T-helper 17 cell (primary cell): ENCODE measurements at places on chromosomes 4 and X.

DNA sequence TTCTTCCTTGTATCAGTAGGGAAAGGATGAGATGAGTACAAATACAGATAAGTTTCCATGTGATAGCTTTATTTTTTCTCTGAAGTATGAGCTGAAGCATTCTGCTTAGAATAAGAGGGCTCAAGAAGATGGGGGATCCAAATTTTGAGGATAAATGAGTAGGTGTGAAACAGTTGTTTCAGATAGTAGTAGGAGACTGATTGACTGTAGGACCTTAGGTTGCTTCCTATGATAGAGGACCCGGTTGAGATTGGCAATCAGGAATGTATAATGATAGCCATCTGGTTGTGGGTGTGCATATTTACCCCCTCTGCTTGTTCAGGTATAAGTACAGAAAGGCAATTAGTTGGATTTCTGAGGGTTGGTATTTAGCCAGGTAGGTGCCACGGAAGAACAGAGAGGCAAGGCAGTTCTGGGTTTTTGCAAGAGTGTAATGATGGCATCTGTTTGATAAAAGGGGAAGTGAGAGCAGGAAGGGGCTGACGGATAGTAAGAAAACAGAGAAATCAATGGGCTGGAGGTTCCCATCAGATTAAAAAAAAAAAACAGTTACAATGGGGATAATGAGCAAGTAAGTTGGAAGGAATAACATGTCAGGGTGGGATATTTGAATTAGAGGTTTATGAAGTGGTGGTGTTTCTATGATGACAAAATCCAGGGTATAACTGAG lies 13.7 kb downstream of the OCRL start:
- DNase-seq = no peak

DNA sequence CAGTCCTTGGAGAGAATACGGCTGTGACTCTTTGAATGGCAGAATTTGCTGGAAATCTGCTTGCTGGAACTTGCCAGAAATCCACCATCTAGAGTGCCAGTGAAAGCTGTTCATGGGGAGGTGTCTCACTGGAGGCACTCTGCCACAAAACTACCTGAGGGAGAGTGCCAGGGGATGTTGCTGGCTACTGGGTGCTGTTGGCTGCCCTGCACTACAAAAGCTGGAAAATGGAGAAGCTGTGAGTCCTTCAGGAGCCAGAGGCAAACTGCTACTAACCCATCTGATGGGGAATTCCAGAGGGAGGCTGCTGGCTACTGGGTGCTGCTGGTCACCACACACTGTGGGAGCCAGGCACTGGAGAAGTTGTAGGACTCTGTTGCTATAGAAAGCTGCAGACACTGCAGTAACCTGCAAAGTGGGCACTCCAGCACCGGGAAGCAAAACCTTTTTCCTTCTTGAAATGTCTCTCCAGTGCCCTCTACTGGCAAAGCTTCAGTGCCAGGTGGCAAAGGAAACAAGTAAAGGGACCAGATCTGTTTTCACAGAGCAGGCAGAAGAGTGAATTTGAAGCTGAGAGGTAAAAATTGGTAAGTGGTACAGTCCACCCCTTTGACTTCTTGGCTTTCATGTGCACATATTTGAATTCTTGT lies 47.8 kb upstream of the HSD17B10 start:
- peak; percentile 8 for DNase-seq

DNA sequence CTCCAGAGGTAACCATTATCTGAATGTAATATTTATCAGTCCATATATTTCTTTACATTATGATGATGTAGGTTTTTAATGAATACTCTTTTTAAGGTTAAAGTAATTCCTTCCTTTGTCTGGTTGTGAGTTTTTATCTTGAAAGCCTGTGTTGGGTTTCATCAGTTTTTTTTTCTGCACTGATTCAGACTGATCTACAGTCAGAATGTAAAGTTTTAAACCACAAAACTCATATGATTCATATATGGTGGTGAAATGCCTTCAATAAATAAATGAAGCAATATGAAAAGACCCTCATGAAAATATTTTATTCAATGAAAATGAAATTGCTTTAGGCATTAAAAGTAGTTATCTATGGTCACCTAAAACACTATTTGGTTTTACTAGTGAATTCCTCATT lies 47.1 kb downstream of the SORBS2 start:
- no peak for DNase-seq

GRCh38 chrX:56986138-56986537 lies 9.2 kb downstream of the SPIN3 start:
- no peak for DNase-seq

DNA sequence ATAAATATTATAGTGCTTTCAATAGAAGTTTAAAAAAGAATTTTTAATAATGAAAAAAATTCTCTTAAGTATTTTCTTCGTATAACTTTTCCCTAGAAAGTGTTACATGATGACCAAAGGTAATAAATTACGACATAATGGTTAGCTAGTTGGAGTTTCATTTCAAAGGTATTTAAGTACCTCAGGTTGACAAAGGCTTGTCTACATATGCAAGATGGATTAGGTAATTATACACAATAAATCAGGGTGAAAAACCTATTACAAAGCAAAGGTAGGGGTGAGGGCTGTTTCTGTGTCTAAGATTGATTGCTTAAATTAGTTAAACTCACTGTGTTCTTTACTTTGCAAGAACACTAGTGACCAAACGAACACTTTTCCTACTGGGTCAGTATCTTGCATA lies 508.5 kb upstream of the FAT1 start:
- DNase-seq = no peak

- no peak for DNase-seq
These were observed 194.8 kb downstream of the SOWAHB start for GRCh38 chr4:76703123-76703490.

GRCh38 chr4:7798178-7798995 lies 141.3 kb downstream of the AFAP1 start:
- DNase-seq = no peak

DNA sequence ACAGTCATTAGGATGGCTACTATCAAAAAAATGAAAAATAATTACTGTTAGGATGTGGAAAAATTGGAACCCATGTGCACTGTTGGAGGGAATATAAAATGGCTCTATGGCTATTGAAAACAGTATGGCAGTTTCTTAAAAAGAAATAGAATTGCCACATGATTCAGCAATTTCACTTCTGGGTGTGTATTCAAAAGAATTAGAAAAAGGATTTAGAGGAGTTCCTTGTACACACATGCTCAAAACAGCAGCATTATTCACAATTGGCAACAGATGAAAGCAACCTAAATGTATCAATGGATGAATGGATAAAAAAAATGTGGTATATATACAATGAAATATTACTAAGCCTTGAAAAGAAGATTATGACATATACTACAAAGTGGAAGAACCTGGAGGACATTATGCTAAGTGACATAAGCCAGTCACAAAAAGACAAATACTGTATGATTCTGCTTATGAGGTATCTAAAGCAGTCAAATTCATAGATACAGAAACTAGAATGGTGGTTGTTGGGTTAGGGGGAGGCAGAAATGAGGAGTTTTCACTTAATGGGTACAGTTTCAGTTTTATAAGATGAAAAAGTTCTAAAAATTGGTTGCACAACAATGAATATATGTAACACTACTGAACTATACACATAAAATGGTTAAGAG lies 123.2 kb downstream of the ELOVL6 start:
- no peak for DNase-seq

- DNase-seq = no peak
These were observed 2.7 kb downstream of the FAT4 start for GRCh38 chr4:125317525-125317877.

DNA sequence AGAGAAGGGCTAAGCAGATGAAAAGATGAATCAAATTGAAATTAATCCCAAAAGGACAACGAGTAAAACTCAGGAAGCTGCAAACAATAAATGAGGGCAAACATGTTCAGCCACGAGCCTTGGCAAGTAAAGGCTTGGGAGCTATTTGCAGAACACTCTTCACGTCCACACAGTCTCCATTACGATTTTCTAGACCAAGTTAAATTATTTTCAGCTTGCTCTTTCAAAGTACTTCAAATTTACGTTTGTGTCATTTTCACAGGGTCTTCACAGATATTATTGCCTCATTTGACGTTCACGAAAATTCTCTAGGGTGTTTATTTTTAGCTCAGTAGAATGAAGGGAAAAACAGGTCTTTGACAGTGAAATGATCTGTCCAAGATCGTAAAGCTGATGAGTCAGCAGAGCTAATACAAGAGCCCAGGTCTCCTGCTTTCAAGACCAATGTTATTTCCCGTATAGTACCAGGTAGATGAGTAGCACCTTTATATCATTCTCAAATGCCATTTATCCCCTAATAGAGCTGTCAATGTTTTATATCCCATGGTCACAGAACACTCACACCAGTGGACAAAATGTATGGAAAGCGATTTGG lies 20.9 kb downstream of the KLB start:
- DNase-seq = no peak

DNA sequence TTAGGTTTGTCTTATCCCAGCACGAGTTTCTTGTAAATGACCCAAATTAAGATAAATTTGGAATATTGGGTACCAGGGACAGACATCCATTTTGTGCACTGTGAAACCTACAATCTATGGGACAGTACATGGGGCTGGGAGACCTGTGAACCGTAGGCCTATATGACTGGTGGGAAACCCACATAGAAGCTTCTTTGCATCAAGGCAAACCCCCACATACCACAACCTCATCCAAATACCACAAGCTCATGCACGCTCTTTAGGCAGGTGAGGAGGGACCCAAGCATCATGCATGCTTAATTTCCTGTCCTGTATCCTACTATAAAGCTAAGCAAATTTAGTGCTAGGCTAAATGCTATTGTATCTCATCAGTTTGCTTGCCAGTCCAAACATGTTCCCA lies 47.8 kb downstream of the NIPAL1 start:
- DNase-seq = no peak

- no peak for DNase-seq
These were observed 275.6 kb downstream of the LDB2 start for GRCh38 chr4:16622826-16623225.

GRCh38 chr4:11741190-11741652 lies 312.5 kb upstream of the HS3ST1 start:
- no peak for DNase-seq

DNA sequence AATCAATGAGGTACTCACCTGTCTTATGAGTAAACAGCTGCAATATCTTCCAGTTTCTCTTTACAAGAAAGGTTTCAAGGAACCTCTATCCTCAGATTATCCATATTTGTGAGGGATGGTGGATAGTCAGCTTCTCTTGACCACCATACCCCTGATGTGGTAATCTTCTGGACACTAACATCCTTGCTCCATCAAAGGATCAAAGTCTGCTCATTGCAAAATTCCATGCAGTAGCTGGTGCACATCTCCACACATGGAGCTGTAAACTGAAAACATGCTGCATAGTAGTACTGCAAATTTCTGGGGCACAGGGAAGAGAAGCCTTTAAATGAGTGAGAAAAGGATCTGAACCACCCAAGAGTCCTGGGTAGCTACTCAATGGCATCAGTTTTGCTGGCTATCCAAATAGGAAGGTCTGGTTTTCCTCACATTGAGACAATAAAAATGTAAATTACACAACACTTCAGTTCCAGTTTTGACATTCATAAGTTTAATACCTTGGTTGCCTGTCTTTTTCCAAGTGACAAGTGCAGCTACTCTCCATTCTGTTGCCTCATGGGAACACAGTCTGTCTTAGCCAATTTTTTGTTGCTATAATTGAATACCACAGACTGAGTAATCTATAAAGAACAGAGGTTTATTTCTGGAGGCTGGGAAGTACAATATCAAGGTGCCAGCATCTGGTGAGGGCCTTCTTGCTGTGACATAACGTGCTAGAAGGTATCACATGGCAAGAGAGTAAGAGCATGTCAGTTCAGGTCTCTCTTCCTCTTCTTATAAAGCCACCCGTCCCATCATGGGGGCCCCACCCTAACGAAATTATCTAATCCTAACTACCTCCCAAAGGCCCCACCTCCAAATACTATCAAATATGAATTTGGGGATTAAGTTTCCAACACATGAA lies 34.4 kb upstream of the ARHGEF6 start:
- no peak for DNase-seq
